ENCODE measurements at places on chromosomes 4 and X.

DNA sequence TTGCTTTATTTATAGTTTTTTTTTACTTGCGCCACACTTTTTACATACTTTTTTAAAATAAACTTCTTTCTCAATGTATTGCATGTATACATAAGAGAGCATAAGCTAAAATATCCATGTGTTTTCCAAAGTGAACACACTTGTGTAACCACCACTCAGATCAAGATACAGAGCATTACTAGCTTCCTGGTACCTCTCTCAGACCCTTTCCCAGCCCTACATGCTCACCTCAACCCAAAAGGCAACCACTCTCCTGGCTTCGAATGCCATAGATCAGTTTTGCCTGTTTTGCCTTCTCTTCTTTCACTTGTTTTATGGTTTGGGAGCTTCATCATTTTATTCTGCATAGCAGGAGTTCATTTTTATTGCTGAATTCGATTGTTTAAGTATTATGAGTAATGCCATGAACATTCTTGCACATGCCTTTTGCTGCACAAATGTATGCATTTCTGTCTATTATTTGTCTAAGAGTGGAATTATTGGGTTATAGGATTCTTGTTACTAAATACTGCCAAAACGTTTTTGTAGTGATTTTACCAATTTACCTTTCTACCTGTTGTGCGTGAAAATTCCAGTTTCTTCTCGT lies 45.9 kb upstream of the NUDT6 start:
- no peak for DNase-seq

DNA sequence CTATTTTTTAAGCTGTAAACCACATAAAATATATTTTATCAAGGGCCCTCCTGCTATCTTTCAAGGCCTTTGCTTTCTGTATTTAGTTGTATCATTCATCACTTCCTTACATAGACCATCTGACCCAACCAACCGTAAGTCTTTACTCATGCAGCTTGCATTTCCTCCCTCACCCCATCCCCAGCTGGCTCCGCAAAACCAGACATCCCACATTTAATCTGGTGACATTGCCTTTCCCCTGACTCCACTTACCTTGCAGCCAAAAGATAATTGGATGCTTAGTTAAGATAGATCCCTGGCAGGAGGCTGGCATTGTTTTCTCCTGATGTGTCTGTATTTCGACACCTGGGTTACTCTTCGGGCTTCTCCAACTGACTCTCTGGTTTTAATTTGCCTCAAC lies 183.7 kb upstream of the LDB2 start:
- DNase-seq = no peak

GRCh38 chr4:40562681-40563080 lies 67.0 kb downstream of the RBM47 start:
- DNase-seq = no peak

DNA sequence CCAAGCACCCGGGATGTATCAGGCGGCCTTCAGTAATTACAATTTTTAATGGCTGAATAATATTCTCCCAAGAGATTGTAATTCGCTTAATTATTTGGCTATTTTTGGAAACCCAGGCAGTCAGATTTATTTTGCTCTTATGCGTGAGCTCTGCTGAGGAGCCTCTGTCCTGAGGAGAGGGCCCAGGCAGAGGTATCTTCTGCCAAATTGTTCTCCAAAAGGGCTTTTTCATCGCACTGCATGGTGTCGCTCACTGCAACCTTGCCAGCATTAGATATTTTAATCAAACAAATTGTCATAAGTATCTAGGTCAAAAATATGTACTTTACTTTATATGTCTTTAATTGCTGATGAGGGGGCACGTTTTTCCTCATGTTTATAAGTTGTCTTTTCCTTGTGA lies 5.8 kb downstream of the ATP2B3 start:
- DNase-seq = no peak

DNA sequence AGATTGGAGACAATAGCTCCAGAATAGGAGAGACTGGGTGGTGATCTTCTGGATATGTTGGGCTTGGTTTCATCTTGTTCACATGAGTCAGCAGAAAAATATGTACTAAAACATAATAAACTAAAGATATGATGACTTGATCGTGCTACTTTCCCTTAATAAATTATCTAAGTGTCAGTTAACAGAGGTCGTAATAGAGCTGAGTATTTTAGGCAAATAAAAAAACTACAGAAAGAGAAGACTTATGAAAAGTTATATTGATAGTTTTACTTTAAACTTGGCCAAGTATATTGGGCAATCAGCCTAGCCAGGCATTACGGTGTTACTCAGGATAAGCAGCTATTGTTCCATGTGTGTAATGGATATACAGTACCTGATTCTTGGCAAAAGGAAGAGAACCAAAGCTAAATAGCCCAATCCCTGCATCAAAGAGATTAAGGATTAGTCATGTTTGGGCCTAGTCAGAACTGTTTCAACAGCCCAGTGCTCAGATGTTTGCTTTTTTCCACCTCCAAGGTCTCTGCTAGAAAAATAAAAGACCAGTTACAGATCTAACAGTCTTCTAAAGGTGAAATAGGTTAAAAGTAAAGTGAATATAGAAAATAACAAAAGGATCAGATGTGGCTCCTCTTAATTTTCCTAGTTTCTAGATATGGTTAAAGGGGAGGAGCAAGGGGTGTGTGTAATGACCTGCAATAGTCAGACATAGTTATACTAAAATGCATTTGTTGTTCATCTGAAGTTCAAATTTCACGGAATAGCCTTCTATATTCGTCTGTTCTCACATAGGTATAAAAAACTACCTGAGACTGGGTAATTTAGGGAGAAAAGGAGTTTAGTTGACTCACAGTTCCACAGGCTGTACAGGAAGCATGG lies 262.6 kb downstream of the ADGRL3 start:
- no peak for DNase-seq

DNA sequence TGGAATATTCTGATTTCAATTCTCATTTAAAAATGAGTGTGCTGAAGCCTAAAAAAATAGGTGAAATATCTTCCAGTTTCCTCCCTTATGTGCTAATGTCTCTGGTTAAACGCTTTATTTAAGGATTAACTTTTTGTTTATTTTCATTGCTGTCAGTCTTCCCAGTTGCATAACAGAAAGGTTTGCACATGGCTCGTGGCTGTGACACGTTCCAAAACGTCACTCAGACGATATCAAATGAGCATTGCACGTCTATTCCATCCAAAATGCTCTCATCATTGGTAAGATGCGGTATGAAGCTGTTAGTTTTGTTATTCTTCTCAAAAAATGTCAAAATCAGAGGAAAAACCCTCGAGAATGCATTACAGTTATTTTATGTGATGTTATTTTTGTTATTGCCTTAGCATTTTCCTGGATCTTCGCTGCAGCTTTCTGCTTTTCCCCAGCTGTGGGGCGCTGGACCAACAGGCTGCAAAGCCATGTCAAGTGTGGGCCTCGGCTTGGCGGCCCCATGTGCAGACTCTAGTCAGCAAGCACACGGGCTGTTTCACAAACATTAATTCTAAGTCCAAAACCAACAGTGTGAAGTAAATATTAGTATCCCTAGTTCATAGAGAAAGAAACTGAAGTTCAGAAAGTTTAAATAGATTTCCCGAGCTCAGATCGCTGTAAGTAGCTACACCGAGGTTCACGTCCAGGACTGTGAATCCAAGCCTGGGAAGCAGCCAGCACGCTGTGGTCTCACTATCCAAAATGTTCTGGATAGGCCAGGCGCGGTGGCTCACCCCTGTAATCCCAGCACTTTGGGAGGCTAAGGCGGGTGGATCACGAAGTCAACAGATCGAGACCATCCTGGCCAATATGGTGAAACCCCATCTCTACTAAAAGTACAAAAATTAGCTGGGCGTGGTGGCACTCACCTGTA lies 793.4 kb upstream of the FRG1 start:
- no peak for DNase-seq

DNA sequence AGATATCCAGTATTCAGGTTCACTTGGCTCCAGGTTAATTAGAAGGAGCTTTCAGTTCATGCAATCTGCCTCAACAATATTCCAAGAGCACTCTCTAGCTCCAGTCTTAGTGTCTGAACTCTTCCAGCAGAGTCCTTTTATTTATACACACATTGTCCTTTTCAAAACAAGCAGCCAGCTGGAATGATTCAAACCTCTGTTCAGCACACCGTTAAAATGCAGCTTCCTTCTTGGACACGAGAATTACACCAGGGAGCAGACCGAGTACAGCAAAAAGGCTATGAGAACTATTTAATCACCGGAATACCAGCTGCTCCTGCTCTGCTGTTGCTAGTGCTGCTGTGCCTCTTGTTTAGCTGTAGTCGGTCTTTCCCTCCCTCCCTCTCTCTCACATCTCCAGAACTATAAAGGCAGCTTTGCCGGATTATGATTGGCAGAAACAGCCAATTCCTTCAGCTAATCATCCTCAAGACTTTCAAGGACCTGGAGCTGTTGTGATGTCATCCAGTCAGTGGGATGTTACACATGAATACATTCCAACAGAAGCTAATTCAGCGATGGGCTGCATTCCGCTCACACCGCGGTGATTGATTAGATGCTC lies at the start of gene NDST4:
NDST4 (minus strand) TSS at position 115 of the 601 bp plus-strand sequence. CDS start 36,584 bp downstream, outside the sequence.
- no peak for DNase-seq

DNA sequence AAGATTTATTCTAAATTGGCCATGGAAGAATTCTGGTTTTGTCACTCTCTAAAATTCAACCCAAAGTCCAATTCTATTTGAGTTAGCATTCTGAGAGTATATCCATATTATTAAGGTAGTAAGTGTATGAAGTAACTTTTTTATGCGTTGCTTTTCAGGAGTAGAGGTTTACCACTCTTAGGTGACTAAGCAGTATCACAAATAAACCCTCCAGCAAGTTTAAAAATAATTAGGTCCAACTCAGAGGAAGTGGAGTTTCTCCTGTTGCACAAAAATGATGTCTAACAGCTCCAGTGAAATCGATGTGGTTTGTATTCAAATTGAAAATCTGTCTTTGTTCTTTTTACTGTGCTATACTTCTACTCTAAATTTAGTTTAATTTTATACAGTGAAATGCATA lies 6.6 kb downstream of the SCML1 start:
- no peak for DNase-seq

DNA sequence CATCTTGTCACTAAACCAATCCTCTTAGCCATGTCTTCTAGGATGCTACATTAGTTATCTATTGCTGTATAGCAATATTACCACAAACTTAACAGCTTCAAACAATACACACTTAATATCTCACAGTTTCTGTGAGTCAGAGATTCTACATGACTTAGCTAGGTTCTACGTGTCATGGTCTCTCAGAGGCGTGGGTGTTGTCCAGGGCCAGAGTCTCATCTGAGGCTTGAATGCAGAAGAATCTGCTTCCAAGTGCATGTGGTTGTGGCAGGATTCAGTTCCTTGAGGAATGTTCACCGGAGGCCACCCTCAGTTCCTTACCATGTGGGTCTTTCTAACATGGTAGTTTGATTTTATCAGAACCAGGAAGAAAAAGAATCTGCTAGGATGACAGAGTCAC lies 26.4 kb downstream of the PPP1R2C start:
- no peak for DNase-seq

DNA sequence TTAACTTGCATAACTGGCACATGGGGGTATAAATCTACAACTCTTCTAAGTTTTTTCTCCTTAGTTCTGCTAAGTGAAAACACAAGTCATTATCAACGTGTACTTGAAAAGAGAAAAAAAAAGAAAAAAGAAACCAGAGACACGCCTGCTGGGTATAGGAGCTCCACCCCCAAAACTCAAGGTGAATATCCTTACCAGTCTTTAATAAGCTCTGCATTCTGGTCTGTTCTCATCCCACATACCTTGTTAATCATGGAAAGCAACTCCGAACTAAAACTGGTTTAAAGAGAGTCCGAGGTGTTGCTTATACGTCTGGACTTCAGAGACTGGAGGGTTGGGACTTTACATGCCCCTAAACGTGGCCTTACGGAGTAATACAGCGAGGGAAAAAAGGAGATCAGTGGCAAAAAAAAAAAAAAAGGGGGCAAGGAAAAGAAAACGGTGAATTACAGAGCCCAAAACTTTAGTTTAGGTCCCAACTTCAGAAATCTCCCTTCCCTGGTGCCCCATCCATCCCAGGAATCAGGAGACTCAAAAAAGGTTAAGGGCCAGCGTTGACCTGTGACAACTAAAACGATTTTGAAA lies 1.0 kb downstream of the PGRMC2 start:
- DNase-seq = no peak

GRCh38 chr4:177119691-177120090 lies 190.0 kb upstream of the NEIL3 start:
- DNase-seq = no peak

- no peak for DNase-seq
Observed at GRCh38 chr4:102511830-102512605, 10.9 kb downstream of the NFKB1 start.

DNA sequence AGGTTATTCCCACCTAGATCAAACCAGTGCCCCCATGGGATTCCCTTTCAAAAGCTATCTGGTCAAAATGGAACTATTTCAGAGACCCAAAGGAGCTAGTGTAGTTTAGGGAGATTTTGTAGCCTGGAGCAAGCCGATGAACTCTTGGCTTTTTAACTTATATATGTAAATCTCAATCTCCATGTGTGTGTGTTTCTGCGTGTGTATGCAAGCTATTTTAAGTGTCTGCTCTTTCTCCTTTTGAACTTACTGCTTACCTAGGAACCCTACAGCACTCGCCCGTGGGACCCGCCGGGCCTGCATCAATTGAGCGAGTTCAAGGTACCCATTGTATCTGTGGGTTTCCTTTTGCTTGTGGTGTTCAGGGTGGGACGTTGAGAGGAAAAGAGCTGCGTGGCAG lies 10.4 kb downstream of the CSTF2 start:
- no peak for DNase-seq

GRCh38 chrX:13195340-13195739 lies 124.5 kb downstream of the ATXN3L start:
- no peak for DNase-seq

DNA sequence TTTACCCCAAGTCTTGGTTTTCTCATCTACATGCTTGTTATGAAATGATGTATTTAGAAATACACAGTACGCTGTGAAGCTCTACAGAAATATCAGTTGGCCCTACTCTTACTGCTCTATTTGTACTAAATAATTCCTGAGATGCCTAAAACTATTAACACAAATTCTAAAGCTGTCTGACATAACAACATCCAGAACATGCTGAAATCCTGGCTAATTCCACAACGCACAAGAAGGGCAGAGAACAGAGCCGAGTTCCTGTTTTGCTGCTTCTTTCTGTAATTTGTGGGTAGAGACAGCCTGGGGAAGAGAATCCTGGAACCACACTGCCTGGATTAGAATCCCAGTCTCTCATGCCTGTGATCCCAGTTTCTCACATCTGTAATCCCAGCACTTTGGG lies 59.0 kb downstream of the ZNF827 start:
- no peak for DNase-seq

GRCh38 chr4:145480257-145480656 lies 1.4 kb upstream of the SMAD1 start:
- no peak for DNase-seq

- no peak for DNase-seq
Observed at GRCh38 chrX:9824554-9824953, 38.3 kb downstream of the SHROOM2 start.

- DNase-seq = no peak
Observed at GRCh38 chr4:126012691-126013290, 698.0 kb downstream of the FAT4 start.

- DNase-seq = no peak
Observed at GRCh38 chr4:52358883-52359321, 300.2 kb downstream of the USP46 start.

DNA sequence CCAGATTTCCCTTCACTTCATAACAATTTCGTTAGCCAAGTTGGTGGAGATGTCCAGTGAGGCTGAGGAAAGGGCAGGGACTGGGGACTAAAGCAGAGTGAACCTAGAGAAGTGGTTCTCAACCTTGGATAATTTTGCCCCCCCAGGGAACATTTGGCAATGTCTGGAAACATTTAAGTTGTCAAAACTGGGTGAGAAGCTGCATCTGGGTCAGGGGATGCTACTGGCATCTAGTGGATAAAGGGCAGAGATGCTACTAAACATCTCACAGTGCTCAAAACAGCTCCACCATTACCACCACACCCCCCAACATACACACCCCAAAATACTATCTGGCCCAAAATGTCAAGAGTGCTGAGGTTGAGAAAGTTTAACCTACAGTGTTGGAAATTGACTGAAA lies 32.0 kb upstream of the FGF16 start:
- DNase-seq = no peak

Measured in substantia nigra (tissue), 51 donors.